Sigmoid colon (tissue), 7 donors: ENCODE measurements at places on chromosomes 3 and 15. TPM values are rescaled to one million over a fixed set of nuclear protein-coding genes. Genes with fewer than 3 reads are reported as not detected.
A peak's percentile ranks its signal among the peaks of the same experiment; 100 is the strongest.

Gene CFAP100
- not detected for total RNA-seq

Gene CHRD
- 16.3 TPM for total RNA-seq

Gene LRRC31
- not detected for total RNA-seq

DNA sequence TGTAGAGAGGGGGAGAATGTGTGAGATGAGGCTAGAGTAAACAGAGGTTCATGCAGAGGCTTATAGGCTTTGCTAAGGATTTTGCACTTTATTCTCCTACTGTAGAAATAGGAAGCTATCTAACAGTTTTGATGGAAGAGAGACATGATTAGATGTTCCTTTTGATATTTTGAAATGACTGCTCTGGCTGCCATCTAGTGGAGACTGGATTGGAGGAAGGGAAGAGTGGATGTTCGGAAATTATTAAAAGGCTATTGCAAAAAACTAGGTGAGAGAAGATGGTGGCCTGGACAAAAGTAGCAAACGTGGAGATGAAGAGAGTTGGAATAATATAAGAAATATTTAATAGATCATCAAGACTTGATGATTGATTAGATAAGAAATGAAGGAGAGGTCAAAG lies 42.2 kb downstream of the SYN2 start:
- peaks cover under 1% of the 10 kb centered on the region for H3K27me3 ChIP-seq
- H3K4me3 ChIP-seq = no peak overlapping the region
- no peaks in the 10 kb centered on the region for H3K36me3 ChIP-seq
- H3K4me1 ChIP-seq = no peaks in the 10 kb centered on the region
- no peak overlapping the region for H3K27ac ChIP-seq

Gene TRPM1
- total RNA-seq = not detected

GRCh38 chr15:84600331-84600686 lies 500 bp upstream of the ZSCAN2 start:
- peak overlapping the region; percentile 77 for H3K4me3 ChIP-seq
- peak; percentile 92 for DNase-seq
- H3K27ac ChIP-seq = peak overlapping the region; percentile 74

GRCh38 chr15:67823314-67824196 lies 1.8 kb upstream of the SKOR1 start:
- H3K4me3 ChIP-seq = no peak overlapping the region
- peaks cover 64% of the 10 kb centered on the region for H3K4me1 ChIP-seq
- no peaks in the 10 kb centered on the region for H3K36me3 ChIP-seq
- H3K27me3 ChIP-seq = peaks cover 99% of the 10 kb centered on the region

GRCh38 chr3:111496894-111497559 lies 45.0 kb upstream of the CD96 start:
- no peak for DNase-seq
- H3K4me3 ChIP-seq = no peak overlapping the region

GRCh38 chr3:14133188-14133800 lies 8.4 kb downstream of the TMEM43 start:
- H3K36me3 ChIP-seq = peaks cover 81% of the 10 kb centered on the region
- no peaks in the 10 kb centered on the region for H3K27me3 ChIP-seq
- DNase-seq = no peak
- H3K4me1 ChIP-seq = no peaks in the 10 kb centered on the region
- no peak overlapping the region for H3K4me3 ChIP-seq
- H3K27ac ChIP-seq = no peak overlapping the region

Gene MUSTN1
- total RNA-seq = 4.2 TPM

GRCh38 chr15:48723969-48724368 lies 78.5 kb upstream of the FBN1 start:
- no peaks in the 10 kb centered on the region for H3K4me1 ChIP-seq
- DNase-seq = no peak
- H3K36me3 ChIP-seq = no peaks in the 10 kb centered on the region
- no peaks in the 10 kb centered on the region for H3K27me3 ChIP-seq

GRCh38 chr3:23442598-23443383 lies 239.7 kb downstream of the UBE2E2 start:
- peaks cover 5% of the 10 kb centered on the region for H3K4me1 ChIP-seq
- no peak for DNase-seq
- H3K27me3 ChIP-seq = no peaks in the 10 kb centered on the region
- H3K27ac ChIP-seq = no peak overlapping the region
- H3K36me3 ChIP-seq = no peaks in the 10 kb centered on the region

DNA sequence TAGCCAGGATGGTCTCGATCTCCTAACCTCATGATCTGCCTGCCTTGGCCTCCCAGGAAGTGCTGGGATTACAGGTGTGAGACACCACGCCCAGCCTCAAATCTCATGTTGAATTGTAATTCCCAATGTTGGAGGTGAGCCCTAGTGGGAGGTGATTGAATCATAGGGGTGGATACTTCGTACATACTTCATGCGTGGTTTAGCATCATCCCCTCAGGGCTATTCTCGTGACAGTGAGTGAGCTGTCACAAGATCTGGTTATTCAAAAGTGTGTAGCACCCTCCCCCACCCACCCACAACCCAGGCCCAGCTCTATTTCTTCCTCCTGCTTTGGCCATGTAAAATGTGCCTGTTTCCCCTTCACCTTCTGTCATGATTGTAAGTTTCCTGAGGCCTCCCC lies 236.9 kb upstream of the IL12A start:
- H3K36me3 ChIP-seq = no peaks in the 10 kb centered on the region
- no peaks in the 10 kb centered on the region for H3K27me3 ChIP-seq
- no peak overlapping the region for H3K4me3 ChIP-seq
- H3K27ac ChIP-seq = no peak overlapping the region
- H3K4me1 ChIP-seq = no peaks in the 10 kb centered on the region
- no peak for DNase-seq

Gene RTP1
- total RNA-seq = not detected

Gene UBR1
- total RNA-seq = 44.1 TPM

Gene CPLX3
- 0.41 TPM for total RNA-seq

DNA sequence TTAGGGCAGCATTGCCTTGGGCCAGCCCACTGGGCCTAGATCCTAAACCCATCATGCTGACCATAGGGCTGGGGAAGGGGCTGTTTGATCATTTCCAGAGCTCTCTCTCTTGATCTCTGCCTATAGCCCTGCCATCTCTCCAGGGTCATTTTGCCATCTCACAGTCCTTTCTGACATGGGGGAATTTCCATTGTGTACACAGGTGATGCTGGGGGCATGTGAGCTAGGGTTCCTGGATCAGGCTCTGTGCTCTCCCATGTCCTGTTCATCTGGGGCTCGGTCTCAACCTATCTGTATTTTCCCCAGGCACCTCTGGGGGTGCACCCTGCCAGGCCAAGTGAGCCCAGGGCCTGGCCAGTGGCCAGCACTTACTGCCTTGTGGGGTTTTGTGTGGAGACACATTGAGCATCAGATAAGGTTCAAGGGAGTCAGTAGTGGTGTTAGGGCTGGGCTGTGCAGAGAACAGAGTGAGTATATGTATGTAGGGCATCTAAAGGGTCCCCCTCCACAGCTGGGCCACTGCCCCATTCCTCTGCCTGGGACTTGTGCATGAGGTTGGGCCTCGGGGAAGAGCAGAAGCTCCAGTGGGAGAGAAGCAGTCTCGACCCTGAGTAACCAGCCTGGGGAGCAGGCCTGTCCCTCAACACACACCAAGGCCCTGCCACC lies 25.7 kb upstream of the APEH start:
- H3K27me3 ChIP-seq = no peaks in the 10 kb centered on the region
- H3K36me3 ChIP-seq = no peaks in the 10 kb centered on the region
- no peak overlapping the region for H3K27ac ChIP-seq
- DNase-seq = no peak

Gene FYCO1
- total RNA-seq = 76.7 TPM

DNA sequence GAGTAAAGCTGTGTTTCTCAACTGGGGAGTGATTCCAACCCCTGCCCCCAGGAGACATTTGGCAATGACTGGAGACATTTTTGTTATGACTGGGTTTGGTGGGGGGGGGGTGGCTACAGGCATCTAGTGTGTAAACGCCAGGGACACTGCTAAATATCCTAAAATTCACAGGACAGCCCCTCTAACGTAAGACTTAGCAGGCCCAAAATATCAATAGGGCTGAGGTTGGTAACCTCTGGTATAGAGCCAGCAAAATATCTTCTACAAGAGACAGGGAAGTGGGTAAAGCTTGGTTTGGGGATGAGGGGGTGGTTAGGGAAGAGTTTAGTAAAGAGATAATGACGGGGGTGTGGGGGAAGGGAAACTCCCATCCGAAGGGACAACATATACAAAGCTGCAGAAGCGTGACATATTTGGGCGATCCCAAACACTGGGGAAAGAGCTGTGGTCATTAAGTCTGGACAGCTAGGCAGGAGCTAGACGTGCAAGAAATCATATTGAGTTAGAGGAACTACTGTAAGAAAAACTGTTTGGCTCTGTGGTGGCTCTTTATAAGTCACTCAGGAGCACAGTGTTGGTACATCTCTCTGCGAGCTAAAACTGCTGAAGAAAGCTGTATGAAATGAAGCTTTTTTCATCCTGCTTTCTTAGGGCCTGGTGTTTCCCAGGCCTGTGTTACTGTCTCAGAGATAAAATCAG lies 697 bp upstream of the TRIM69 start:
- H3K4me3 ChIP-seq = no peak overlapping the region
- H3K4me1 ChIP-seq = peaks cover 5% of the 10 kb centered on the region
- DNase-seq = peak; percentile 69
- H3K27me3 ChIP-seq = no peaks in the 10 kb centered on the region
- H3K36me3 ChIP-seq = no peaks in the 10 kb centered on the region
- peak overlapping the region; percentile 57 for H3K27ac ChIP-seq

Gene CMTM8
- 0.81 TPM for total RNA-seq

DNA sequence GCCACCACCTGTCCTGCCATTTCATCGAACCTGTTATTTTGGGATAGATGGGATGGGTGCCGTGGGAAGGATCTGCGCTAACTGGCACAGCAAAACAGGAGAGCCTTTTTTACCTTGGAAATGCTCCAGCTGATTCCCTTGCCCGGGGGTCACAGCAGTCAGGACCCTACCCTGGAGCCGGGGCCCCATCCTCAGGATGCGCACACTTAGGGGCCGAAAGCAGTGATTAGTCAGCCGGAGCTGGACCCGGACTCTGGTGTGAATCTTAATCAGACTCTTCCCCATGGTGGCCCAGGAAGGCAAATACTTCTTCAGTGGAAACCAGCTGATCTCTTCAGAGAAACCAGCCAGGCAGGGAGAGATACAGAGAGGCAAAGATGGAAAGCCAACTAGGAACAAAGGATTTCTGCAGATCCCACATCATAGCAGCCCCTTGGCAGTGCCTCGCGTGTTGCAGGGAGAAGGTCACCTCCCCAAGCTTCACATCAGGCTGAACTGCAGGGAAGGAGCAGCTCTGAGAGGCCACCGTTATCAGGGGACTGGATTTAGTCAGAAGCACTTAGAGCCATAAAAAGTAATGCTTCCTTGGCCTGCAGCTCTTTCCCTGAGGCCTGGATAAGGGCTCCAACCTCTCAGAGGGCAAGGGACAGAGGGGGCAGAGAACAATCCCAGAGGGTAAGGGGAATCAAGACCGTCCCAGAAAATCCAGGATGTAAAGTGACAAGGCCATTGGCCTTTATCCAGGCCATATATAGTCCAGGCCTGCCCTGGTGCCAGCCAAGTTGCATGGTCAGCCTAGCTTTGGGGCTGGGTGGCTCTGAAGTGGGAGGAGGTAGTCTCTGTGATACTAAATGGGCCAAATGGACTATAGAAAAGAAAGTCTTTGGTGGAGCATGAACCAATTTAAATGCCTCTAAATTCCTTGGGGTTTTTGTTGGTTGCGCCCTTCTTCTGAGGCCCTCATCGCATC lies 52.9 kb downstream of the WDR76 start:
- H3K4me3 ChIP-seq = no peak overlapping the region
- H3K27ac ChIP-seq = no peak overlapping the region
- H3K27me3 ChIP-seq = no peaks in the 10 kb centered on the region
- DNase-seq = no peak
- peaks cover 3% of the 10 kb centered on the region for H3K36me3 ChIP-seq

Gene PAQR9
- total RNA-seq = not detected

Gene CASR
- 0.14 TPM for total RNA-seq

GRCh38 chr15:20349774-20350498 lies 191.7 kb downstream of the GOLGA6L6 start:
- no peaks in the 10 kb centered on the region for H3K36me3 ChIP-seq
- H3K4me1 ChIP-seq = no peaks in the 10 kb centered on the region
- no peak overlapping the region for H3K4me3 ChIP-seq

Gene HPS3
- total RNA-seq = 14.8 TPM

DNA sequence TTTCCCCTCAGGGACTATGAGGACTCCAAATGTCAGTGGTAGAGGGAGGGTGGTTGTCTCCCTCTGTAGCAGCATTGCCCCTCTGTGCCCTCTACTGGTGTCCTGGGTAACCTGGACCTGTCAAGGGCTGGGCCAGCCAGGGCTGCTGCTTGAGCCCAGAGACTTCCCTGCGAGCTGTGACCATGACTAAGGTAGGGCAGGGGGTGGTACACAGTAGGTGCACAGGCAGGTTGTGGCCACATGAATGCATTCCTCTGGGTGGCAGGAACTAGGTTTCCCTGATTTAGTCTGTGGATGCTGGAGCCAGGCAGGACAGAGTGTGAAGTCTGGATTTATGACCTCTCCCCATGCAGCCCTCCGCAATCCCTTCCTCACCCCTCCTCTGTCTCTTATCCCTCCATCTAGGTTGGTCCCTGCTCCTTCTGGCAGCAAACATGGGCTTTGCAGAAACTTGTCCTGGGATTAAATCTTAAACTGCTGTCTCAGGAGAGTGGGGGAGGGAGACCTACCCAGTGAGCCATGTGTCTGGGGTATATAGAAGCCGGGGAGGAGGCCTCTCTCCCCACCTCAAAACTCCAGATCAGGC lies 8.7 kb upstream of the SEMA3F start:
- DNase-seq = no peak
- no peaks in the 10 kb centered on the region for H3K27me3 ChIP-seq
- no peak overlapping the region for H3K27ac ChIP-seq
- H3K4me1 ChIP-seq = no peaks in the 10 kb centered on the region
- H3K36me3 ChIP-seq = no peaks in the 10 kb centered on the region
- no peak overlapping the region for H3K4me3 ChIP-seq

Gene MYL3
- total RNA-seq = 1.5 TPM
